ENCODE measurements at places on chromosomes 6 and 20. TPM values are rescaled to one million over a fixed set of nuclear protein-coding genes. Genes with fewer than 3 reads are reported as not detected.

- H3K4me3 ChIP-seq: no peak overlapping the region
- no peak for DNase-seq
- no peaks in the 10 kb centered on the region for H3K36me3 ChIP-seq
- no peak overlapping the region for H3K27ac ChIP-seq
These were observed 135.3 kb upstream of the ARMC2 start for GRCh38 chr6:108712946-108713345.

- no peaks in the 10 kb centered on the region for H3K36me3 ChIP-seq
- H3K4me1 ChIP-seq: peaks cover 21% of the 10 kb centered on the region
- H3K4me3 ChIP-seq: peak overlapping the region; percentile 95
- H3K27ac ChIP-seq: peak overlapping the region; percentile 97
These were observed 17.4 kb downstream of the HFE start for GRCh38 chr6:26104457-26105108.

- no peak overlapping the region for H3K27ac ChIP-seq
- no peak for DNase-seq
- H3K36me3 ChIP-seq: no peaks in the 10 kb centered on the region
- no peaks in the 10 kb centered on the region for H3K4me1 ChIP-seq
These were observed 642.1 kb upstream of the FLRT3 start for GRCh38 chr20:14979453-14979986.

DNA sequence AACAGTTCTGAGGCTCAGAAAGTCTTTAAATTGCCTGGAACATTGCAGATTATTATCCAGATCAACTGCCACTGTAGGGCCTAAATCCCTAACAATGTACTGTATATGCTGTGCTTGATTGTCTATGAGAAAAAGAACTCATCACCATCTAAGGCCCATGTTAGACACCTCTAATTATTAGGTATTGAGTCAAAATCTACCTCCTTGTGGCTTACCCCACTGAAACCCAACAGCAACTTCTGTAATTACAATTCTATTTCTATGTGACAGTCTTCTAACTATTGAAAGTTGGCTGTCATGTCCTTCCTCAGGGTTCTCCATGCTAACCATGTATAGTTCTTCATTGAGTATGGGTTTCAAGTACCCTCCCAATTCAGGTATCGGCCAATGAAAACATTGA is 13.9 kb downstream of the MCM9 start:
- H3K27me3 ChIP-seq: no peaks in the 10 kb centered on the region
- H3K4me3 ChIP-seq: no peak overlapping the region
- H3K36me3 ChIP-seq: peaks cover 33% of the 10 kb centered on the region
- no peak for DNase-seq

GRCh38 chr6:10269814-10270472 is 144.9 kb downstream of the TFAP2A start:
- no peak overlapping the region for H3K4me3 ChIP-seq
- H3K27me3 ChIP-seq: peaks cover 2% of the 10 kb centered on the region
- H3K36me3 ChIP-seq: no peaks in the 10 kb centered on the region
- no peak overlapping the region for H3K27ac ChIP-seq

- no peak overlapping the region for H3K27ac ChIP-seq
- peaks cover 8% of the 10 kb centered on the region for H3K4me1 ChIP-seq
- H3K4me3 ChIP-seq: no peak overlapping the region
- peaks cover 1% of the 10 kb centered on the region for H3K27me3 ChIP-seq
- H3K36me3 ChIP-seq: no peaks in the 10 kb centered on the region
- DNase-seq: no peak
These were observed 2.3 kb upstream of the TXNDC5 start for GRCh38 chr6:7912736-7913517.

GRCh38 chr6:44284121-44284520 is 13.9 kb downstream of the TMEM151B start:
- H3K36me3 ChIP-seq: no peaks in the 10 kb centered on the region
- H3K27ac ChIP-seq: no peak overlapping the region
- no peak overlapping the region for H3K4me3 ChIP-seq

DNA sequence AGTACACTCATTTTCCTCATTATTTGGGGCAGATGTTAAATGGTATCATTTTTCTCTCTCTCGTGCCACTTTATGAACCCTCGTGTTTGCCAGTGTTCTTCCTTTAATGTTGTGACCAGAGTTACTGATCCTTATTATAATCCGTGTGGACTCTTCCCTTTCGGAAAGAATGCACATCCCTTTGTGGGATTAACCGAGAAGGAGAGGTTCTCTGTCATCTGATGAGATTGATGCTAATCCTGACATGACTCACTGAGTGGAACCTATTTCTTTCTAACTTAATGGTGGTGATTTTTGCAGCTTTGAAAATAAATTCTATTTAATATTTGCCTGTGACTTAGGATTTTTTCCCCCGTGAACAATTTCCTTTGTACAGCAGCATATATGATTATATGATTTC is 300.0 kb upstream of the MAN1A1 start:
- H3K4me1 ChIP-seq: no peaks in the 10 kb centered on the region
- no peak overlapping the region for H3K4me3 ChIP-seq
- H3K36me3 ChIP-seq: no peaks in the 10 kb centered on the region
- no peak for DNase-seq
- H3K27me3 ChIP-seq: no peaks in the 10 kb centered on the region

Gene RAET1L
- polyA plus RNA-seq: not detected

Gene BMP2
- 2.1 TPM for polyA plus RNA-seq

Gene HRH3
- not detected for polyA plus RNA-seq

DNA sequence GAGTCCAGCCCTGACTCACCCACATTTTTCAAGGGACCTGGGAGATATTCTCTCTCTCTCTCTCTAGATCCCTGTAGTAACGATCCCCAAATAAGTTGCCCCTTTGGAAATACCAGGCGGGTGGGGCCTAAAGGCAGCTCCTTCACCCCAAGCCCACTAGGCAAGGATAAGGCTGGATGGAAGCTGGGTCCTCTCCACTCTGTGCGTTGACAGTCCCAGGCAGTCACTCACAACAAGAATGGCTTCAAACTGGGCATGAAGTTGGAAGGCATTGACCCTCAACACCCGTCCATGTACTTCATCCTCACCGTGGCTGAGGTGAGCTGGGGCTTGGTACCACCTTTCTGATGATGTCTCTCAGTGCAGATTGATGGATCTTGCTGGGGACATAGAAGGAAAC is 21.6 kb downstream of the L3MBTL1 start:
- no peaks in the 10 kb centered on the region for H3K4me1 ChIP-seq
- no peak overlapping the region for H3K4me3 ChIP-seq
- H3K27ac ChIP-seq: no peak overlapping the region
- no peaks in the 10 kb centered on the region for H3K36me3 ChIP-seq
- no peak for DNase-seq

GRCh38 chr20:40443753-40444152 is 245.3 kb downstream of the MAFB start:
- H3K27me3 ChIP-seq: no peaks in the 10 kb centered on the region
- no peak overlapping the region for H3K27ac ChIP-seq
- no peaks in the 10 kb centered on the region for H3K36me3 ChIP-seq
- no peak overlapping the region for H3K4me3 ChIP-seq
- H3K4me1 ChIP-seq: no peaks in the 10 kb centered on the region

DNA sequence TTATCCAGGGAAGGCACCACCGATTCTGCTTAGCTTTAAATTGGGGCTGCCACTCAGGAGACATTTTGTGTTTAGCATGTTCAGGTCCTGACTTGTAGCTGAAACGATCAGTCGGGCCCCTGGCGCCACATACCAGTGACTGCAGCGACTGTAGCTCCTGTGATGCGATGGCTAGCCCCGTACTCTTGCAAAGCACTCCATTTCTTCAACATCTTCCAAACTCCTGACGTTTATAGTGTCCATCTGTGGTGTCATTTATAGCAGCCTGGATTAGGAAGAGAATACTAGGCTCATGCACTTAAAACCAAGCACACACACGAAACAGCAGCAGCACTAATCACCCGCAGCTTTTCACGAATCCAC is 13.0 kb downstream of the POU3F2 start:
- H3K4me1 ChIP-seq: peaks cover 18% of the 10 kb centered on the region
- peaks cover 5% of the 10 kb centered on the region for H3K36me3 ChIP-seq
- H3K4me3 ChIP-seq: peak overlapping the region; percentile 15
- peaks cover 63% of the 10 kb centered on the region for H3K27me3 ChIP-seq

- H3K4me3 ChIP-seq: no peak overlapping the region
- H3K4me1 ChIP-seq: peaks cover 24% of the 10 kb centered on the region
- H3K36me3 ChIP-seq: peaks cover 6% of the 10 kb centered on the region
- no peak overlapping the region for H3K27ac ChIP-seq
- no peaks in the 10 kb centered on the region for H3K27me3 ChIP-seq
These were observed 89.0 kb downstream of the SLX4IP start for GRCh38 chr20:10524034-10524476.

DNA sequence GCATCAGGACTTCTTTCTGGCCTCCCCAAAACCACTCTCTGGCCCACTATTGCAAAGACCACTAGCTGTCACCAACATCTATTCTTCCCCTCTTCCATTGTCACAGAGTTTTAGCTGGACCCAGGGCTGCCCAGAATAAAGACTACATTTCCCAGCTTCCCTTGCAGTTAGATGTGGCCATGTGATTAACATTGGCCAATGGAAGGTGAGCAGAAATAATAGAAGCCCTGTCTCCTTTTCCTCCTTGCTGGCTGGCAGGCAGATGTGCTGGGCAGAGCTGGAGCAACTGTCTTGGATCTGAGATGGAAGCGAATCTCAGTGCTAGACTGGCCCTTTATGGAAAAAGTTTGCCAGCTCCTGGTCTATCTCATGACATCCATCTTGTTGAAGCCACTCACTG is 97.0 kb downstream of the KCNB1 start:
- no peaks in the 10 kb centered on the region for H3K36me3 ChIP-seq
- H3K4me1 ChIP-seq: no peaks in the 10 kb centered on the region
- H3K4me3 ChIP-seq: no peak overlapping the region
- peaks cover 2% of the 10 kb centered on the region for H3K27me3 ChIP-seq
- no peak overlapping the region for H3K27ac ChIP-seq

DNA sequence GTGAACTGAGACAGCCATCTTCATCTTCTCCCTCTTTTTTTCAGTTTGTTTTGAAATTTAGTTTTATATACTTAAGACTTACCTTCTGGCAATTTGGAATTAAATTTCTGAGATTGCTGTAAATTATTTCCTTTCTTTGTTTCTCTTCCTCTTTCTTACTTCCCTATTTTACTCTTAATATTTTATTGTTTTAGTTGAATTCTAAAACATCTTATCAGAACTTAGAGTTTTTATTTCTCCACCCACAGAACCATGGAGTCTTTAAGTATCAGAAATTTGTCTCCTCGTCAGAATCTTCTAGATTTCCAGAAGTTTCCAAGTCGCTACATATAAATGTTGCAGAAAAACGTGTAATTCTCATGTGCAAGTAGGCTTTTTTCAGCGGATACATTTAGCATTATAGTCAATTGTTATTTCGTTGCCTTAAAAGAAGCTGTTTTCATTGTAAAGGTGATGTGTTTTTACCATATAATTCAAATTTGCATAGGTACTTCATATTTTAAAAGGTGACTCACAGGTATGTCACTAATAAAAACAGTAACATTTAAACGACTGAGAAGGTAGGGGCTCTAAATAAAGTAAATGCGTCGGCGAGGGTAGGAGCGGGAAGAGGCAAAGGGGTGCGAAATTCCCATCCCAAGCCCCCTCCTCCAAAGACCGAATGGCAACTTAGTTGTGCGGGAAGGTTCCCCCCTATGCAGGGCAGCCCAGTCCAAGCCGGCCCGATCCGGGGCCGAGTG is 866 bp upstream of the MYO6 start:
- H3K4me1 ChIP-seq: peaks cover 23% of the 10 kb centered on the region
- H3K36me3 ChIP-seq: no peaks in the 10 kb centered on the region
- H3K4me3 ChIP-seq: peak overlapping the region; percentile 85
- peaks cover 13% of the 10 kb centered on the region for H3K27me3 ChIP-seq
- H3K27ac ChIP-seq: no peak overlapping the region

Gene CDH26
- polyA plus RNA-seq: not detected

- DNase-seq: no peak
- no peak overlapping the region for H3K4me3 ChIP-seq
- H3K36me3 ChIP-seq: no peaks in the 10 kb centered on the region
- H3K4me1 ChIP-seq: no peaks in the 10 kb centered on the region
- no peak overlapping the region for H3K27ac ChIP-seq
These were observed 7.9 kb downstream of the ADGRB3 start for GRCh38 chr6:68642977-68643376.

Gene RFX6
- polyA plus RNA-seq: not detected

GRCh38 chr6:138105880-138106664 is 1.1 kb downstream of the PERP start:
- H3K4me1 ChIP-seq: peaks cover 16% of the 10 kb centered on the region
- H3K27me3 ChIP-seq: peaks cover 13% of the 10 kb centered on the region
- no peak overlapping the region for H3K27ac ChIP-seq
- peak overlapping the region; percentile 77 for H3K4me3 ChIP-seq
- no peaks in the 10 kb centered on the region for H3K36me3 ChIP-seq

DNA sequence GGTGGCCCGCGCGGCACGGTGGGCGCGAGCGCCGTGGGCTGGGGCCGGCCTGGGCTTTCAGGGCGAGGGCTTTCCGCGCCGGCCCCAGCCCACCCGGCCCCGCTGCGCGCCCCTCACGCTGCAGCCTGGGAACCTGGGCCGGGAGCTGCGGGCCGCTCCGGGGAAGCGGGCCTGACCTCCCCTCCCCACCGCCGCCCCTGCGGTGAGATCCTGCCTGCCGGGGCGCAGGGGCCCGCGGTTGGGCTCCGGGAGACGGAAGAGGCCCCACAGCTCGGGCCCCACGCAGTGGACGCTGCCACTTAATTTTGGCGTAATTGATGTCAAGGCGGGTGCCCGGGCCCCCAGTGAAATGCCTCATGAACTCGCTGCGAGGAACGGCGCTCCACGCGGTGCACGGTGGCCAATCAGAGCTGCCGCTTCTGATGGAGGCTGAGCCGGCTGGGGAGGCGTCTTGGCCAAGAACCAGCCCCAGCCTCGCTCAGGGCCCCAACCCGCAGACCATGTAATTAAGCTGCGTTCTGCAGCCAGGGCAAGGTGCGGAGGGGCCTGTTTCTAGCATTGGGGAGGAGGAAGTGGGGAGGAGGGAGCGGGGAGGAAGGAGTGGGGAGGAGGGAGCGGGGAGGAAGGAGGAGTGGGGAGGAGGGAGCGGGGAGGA is 96.1 kb upstream of the BHLHE23 start:
- H3K4me1 ChIP-seq: peaks cover 4% of the 10 kb centered on the region
- peak overlapping the region; percentile 65 for H3K27ac ChIP-seq
- peak; percentile 64 for DNase-seq
- no peaks in the 10 kb centered on the region for H3K36me3 ChIP-seq

Measured in immature natural killer cell (primary cell).